ENCODE measurements at places on chromosomes 7 and 10.

- DNase-seq, result no peak
These were observed 15.9 kb upstream of the SCRN1 start for GRCh38 chr7:30005464-30005863.

GRCh38 chr7:42893346-42894240 lies 18.3 kb downstream of the C7orf25 start:
- no peak for DNase-seq

GRCh38 chr7:123974326-123974908 lies 49.4 kb downstream of the SPAM1 start:
- no peak for DNase-seq

GRCh38 chr7:31466036-31466435 lies 47.9 kb upstream of the ITPRID1 start:
- DNase-seq, result no peak

- DNase-seq, result peak; percentile 61
These were observed 2.0 kb downstream of the FBXL15 start for GRCh38 chr10:102422545-102423129.

DNA sequence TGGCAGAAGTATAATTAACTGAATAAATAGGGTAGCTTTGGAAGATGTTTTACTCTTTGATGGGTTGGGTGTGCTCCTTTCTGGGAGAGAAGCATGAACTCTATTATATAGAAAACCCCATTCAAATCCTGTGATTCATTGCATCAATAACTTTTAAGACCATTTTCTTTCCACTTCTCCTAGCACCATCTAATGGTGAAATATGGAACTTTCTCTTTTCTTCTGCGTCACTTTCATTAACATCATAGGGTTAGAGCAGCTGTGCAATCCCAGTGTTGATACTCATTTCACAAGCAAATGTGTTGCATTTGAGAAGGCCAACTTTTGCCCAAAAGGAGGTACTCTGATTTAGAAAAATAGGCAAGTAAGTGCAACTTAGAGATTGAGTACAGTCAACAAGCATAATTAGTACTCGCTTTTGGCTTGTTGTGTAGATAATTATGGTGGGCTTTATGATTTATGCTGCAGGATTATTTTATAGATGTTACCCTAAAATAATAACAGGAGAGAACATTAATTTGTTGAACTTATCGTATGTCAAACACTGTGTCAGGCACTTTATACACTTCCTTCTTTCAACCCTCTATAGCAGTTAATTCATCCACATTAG lies 92.9 kb downstream of the CPED1 start:
- peak; percentile 39 for DNase-seq

DNA sequence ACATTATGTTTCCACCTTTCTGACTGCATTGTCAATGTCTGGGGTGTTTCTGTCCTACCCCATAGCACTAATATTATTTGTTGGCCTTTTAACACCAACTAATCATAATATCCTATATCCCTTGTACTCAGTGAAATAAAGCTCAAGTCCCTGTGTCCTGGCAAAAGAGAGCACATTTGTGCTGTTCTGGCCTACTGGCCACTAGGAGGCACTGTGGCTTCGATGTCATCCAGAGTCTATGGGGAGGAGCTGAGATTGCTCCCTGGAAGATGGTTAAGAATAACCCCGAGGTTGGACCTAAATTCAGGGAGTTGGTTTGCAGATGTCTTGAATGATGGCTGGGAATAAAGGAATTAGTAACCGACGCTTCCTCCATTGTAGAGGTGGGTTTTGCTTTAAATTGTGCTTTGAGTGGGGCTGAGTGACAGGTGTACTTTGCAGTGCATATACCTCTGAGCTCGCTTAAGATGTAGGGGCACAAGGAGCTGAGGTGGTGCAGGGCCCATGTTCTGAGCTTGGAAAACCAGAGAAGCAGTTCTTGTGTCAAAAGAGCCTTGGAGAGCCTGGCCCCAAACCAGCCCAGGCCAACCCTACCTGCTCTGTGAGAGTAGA lies 191.2 kb upstream of the PRSS1 start:
- DNase-seq, result no peak

DNA sequence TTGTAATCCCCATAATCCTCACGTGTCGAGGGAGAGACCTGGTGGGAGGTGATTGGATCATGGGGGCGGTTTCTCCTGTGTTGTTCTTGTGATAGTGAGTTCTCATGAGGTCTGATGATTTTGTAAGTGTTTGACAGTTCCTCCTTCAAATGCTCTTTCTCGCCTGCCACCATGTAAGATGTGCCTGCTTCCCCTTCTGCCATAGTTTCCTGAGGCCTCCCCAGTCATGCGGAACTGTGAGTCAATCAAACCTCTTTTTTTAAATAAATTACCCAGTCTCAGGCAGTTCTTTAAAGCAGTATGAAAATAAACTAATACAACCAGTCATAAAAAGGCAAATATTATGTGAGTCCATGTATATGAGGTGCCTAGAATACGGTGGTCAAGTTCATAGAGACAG lies 87.5 kb downstream of the FRMD4A start:
- DNase-seq, result no peak

GRCh38 chr10:131650169-131650705 lies 250.6 kb upstream of the PPP2R2D start:
- no peak for DNase-seq

DNA sequence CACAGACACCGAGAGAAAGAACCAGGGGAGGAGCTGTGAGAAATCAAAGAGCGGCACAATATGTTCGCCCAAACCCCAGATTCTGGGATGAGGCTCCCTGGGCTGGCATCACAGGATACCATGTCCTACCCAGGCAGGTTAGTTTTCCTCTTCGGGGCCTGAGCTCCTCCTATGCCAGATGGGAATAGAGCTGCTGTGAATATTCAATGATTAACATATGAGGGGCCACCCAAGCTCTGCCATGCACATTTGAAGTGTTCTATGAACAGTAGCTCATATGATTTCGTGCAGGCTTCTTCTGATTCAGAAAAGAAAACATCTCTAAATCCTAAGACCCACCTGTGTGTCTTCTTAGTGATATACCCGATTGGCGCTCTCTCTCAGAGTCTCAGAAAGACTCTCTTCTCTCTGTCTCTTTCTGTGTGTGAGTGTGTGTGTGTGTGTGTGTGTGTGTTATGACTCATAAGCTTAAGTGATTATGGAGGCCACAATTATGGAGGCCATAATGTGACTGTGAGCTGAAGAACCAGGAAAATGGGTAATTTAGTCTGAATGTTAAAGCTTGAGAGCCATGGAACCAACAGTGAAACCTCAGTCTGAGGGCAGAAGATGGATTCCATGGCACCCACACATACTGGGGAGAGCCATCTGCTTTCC lies 220.5 kb downstream of the KLF6 start:
- DNase-seq, result no peak

DNA sequence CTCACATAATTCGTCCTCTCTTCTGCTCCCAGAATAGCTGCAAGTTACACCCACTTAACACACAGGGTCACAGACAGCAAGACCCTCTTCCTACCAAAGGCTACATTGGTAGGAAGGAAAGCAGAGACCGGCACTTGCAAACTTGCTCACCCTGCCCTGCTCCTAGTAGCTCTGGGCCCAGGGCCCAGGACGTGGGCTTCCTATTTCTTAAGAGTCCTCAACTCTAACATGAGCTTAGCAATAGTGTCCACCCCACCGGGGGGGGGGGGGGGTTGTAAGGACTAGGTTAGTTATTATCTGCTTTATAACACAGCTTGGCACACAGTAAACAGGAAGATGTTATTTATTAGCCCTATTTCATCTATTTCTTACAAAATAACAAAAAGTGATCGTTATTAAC lies 106.6 kb downstream of the GRB10 start:
- no peak for DNase-seq

GRCh38 chr7:132536654-132537395 lies 39.4 kb downstream of the PLXNA4 start:
- no peak for DNase-seq

GRCh38 chr7:38274927-38275620 lies 1.6 kb upstream of the TARP start:
- DNase-seq, result no peak

- no peak for DNase-seq
These were observed 716.8 kb upstream of the LRRTM3 start for GRCh38 chr10:66209025-66209424.

GRCh38 chr10:80148166-80148805 lies 15.8 kb downstream of the PLAC9 start:
- no peak for DNase-seq

DNA sequence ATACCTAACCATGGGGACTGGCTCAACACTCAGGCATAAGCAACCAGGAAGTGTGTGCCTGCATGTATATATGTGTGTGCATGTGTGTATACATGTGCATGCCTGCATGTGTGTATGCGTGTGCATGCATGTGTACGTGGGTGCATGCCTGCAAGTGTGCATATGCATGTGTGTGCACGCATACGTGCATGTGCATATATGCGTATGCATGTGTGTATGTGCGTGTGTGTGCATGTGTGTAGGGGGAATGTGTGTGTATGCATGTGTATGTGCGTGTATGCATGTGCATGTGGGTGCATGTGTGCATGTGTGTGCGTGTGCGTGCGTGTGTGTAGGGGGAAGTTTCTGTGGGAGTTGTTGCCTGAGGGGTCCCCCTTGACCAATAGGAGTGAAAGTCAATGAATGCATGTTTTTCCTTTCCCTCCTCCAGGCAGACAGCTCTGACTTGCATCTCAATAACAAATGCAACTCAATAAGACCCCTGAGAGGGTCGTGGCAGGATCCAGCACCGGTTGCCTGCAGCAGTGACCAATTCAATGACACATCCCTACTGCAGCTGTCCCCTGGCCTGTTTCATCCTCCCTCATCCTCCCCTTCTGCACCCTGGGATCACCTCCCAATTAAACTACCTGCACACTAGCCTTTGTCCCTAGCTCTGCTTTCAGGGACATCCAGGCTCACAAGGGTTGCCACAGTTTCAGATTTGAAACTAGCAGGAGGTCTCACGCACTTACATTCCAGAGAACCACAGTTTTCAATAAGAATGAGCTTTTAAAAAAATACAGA lies 27.0 kb upstream of the FZD8 start:
- no peak for DNase-seq

- no peak for DNase-seq
These were observed 288.7 kb downstream of the SDK1 start for GRCh38 chr7:3589752-3590151.

- no peak for DNase-seq
These were observed 23.3 kb downstream of the NEUROG3 start for GRCh38 chr10:69549959-69550358.

GRCh38 chr7:158836692-158837091 lies 7.4 kb upstream of the ESYT2 start:
- no peak for DNase-seq

DNA sequence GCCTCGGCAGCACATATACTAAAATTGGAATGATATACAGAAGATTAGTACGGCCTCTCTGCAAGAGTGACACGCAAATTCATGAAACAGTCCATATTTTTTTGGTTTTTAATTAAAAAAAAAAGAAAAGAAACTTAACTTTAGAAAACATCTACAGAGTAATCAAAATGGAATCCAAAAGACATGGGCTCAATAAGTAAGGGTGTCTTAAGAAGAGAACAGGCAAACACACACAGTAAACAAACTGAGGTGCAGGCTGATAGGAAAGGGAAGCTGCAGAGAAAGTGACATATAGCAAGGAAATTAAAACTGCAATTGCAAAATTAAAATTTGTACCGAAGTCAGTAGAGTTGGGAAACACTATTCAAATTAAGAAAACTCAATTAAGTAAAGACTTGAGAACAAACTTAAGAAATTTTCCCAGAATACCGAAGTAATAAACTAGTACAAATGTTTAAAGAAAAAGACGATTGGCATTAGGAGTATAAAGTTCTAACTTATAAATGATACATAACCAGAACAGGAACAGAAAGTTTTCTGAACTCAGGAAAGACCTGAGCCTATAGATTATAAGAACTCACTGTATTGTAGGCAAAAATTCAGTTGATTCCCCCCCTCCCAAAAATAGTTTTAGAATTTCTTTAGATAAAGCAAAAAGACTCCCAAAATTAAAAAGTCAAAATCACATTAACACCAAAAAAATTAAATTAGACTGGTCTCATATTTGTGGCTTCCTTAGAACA lies 16.3 kb downstream of the MTPN start:
- DNase-seq, result no peak

Data from NCI-H2081 (cell line).